ENCODE measurements at places on chromosomes 11 and 22. TPM values are rescaled to one million over a fixed set of nuclear protein-coding genes. Genes with fewer than 3 reads are reported as not detected.
A peak's percentile ranks its signal among the peaks of the same experiment; 100 is the strongest.

DNA sequence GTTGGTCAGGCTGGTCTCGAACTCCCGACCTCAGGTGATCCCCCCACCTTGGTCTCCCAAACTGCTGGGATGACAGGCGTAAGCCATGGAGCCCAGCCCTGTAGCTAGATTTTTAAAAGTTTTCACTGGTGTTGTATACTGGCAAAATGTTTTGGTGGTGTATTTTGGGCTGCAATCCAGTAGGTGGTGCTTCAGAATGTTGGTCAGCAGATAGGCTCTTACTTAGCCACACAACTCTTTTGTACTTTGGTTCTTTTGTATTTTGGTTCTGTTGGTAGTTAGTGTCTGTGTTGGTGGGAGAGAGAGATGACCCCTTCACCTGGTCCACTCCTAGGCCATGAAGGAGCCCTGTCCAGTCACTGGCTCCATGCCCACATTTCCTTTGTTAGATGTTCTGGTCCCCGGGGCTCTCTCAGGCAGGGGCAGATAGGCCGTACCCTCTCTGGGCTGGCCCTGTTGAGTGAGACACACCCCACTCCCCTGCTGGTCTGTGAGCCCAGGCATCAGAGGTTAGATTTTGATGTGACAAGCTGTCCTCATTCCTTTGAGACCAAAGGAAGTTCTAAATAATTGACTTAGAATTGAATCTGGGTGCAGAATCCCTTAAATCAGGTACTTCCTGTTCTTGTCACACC lies 123.8 kb downstream of the DDX10 start:
- no peak overlapping the region for H3K4me3 ChIP-seq
- no peak overlapping the region for H3K27ac ChIP-seq
- no peaks in the 10 kb centered on the region for H3K4me1 ChIP-seq
- DNase-seq = peak; percentile 18

DNA sequence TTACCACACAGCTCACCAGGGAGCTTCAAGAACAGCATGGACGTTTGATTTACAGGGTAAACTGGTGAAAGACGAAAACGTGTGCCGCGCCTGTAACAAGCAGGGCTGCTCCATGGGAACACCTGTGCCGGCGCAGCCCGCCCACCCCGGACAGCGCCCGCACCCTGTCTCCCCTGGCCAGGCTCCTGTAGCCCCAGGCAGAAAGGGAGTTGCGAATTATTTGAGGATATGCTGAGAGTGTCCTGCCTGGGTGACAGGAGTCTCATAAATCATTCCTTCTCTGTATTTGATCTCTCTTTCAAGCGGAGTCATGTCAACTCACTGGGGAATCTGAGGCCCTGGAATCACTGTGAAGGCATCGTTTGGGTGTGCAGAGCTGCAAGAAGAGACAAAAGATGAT lies 804.3 kb downstream of the OPCML start:
- no peak overlapping the region for H3K4me3 ChIP-seq
- H3K27me3 ChIP-seq = no peaks in the 10 kb centered on the region
- no peaks in the 10 kb centered on the region for H3K4me1 ChIP-seq
- no peaks in the 10 kb centered on the region for H3K36me3 ChIP-seq
- DNase-seq = no peak

DNA sequence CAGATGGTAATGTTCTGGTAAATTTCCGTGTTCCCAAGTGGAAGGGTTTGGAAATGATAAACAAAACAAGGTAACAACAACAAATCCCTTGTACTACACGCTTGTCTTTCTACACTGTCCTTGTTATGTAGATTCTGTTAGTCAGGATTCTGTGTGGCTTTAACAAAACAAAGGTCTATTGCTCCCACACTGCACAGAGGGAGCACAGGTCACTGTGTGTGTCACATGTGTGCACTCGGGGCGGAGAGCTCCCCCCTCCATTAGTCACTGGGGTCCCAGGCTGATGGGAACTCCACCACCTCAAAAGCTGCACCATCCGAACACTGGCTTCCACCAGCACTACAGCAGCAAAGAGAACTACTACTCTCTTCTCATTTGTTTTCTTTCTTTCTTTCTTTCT lies 227.9 kb downstream of the NTM start:
- no peak for DNase-seq
- H3K36me3 ChIP-seq = no peaks in the 10 kb centered on the region
- no peak overlapping the region for H3K4me3 ChIP-seq
- H3K27ac ChIP-seq = no peak overlapping the region

GRCh38 chr11:66429983-66430602 lies 8.6 kb downstream of the MRPL11 start:
- H3K4me3 ChIP-seq = no peak overlapping the region
- H3K4me1 ChIP-seq = no peaks in the 10 kb centered on the region
- DNase-seq = peak; percentile 45
- H3K27me3 ChIP-seq = no peaks in the 10 kb centered on the region
- no peaks in the 10 kb centered on the region for H3K36me3 ChIP-seq
- H3K27ac ChIP-seq = no peak overlapping the region

The CCDC88B gene
- 17.1 TPM for total RNA-seq

- peaks cover 12% of the 10 kb centered on the region for H3K4me1 ChIP-seq
- peak overlapping the region; percentile 96 for H3K27ac ChIP-seq
- H3K36me3 ChIP-seq = peaks cover 3% of the 10 kb centered on the region
- H3K27me3 ChIP-seq = no peaks in the 10 kb centered on the region
- DNase-seq = no peak
Observed at GRCh38 chr11:62842171-62842741, 2.9 kb upstream of the WDR74 start.

- no peaks in the 10 kb centered on the region for H3K4me1 ChIP-seq
- DNase-seq = no peak
- H3K4me3 ChIP-seq = no peak overlapping the region
- H3K27ac ChIP-seq = no peak overlapping the region
- no peaks in the 10 kb centered on the region for H3K36me3 ChIP-seq
Observed at GRCh38 chr11:46331282-46331984, 15.8 kb upstream of the DGKZ start.

The MS4A12 gene
- not detected for total RNA-seq

GRCh38 chr22:48021991-48022401 lies 1259.5 kb downstream of the TBC1D22A start:
- H3K36me3 ChIP-seq = no peaks in the 10 kb centered on the region
- no peak overlapping the region for H3K4me3 ChIP-seq
- H3K27ac ChIP-seq = no peak overlapping the region
- no peak for DNase-seq
- no peaks in the 10 kb centered on the region for H3K27me3 ChIP-seq

DNA sequence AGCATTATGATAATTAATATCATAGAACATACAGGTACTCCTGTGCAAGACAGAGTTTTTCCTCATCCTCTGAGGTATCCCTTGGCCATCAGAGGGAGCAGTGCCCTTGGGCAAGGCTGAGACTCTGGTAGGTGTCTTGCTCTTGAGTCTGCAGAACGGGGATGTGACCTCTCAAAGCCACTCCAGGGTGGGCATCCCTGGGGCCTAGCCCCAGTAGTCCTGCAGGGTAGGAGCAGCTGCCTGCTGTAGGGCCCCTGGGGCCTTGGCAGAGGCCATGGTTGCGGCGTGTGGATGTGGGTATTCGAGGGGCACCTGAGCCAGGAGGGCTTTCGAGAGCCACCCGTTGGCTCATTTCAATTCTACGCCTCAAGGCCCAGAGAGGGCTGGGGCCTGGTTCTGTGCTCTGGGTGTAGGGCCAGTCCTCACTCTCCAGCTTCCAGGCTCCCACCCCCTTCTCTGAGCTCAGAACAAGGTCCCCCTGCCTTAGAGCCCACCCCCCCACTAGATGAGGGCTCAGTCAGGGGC lies 7.7 kb upstream of the OMP start:
- no peaks in the 10 kb centered on the region for H3K36me3 ChIP-seq
- no peak overlapping the region for H3K27ac ChIP-seq
- H3K4me1 ChIP-seq = peaks cover 9% of the 10 kb centered on the region
- no peak overlapping the region for H3K4me3 ChIP-seq

GRCh38 chr22:29734838-29735237 lies 15.0 kb downstream of the CABP7 start:
- H3K36me3 ChIP-seq = no peaks in the 10 kb centered on the region
- no peak for DNase-seq
- H3K27ac ChIP-seq = no peak overlapping the region
- H3K4me1 ChIP-seq = peaks cover 2% of the 10 kb centered on the region

GRCh38 chr11:68992743-68993255 lies 12.0 kb upstream of the MRGPRD start:
- 0 out of 2 replicates have a peak, but pooled peaks cover 2% of the 10 kb centered on the region for H3K27me3 ChIP-seq
- DNase-seq = no peak
- H3K36me3 ChIP-seq = no peaks in the 10 kb centered on the region
- H3K4me3 ChIP-seq = no peak overlapping the region

GRCh38 chr11:111408789-111409727 lies 30.0 kb upstream of the POU2AF1 start:
- H3K4me1 ChIP-seq = no peaks in the 10 kb centered on the region
- no peaks in the 10 kb centered on the region for H3K36me3 ChIP-seq
- DNase-seq = no peak
- H3K27ac ChIP-seq = no peak overlapping the region

GRCh38 chr22:45112136-45112879 lies 51.4 kb upstream of the NUP50 start:
- no peak overlapping the region for H3K27ac ChIP-seq
- no peaks in the 10 kb centered on the region for H3K4me1 ChIP-seq
- H3K36me3 ChIP-seq = no peaks in the 10 kb centered on the region
- no peak overlapping the region for H3K4me3 ChIP-seq

DNA sequence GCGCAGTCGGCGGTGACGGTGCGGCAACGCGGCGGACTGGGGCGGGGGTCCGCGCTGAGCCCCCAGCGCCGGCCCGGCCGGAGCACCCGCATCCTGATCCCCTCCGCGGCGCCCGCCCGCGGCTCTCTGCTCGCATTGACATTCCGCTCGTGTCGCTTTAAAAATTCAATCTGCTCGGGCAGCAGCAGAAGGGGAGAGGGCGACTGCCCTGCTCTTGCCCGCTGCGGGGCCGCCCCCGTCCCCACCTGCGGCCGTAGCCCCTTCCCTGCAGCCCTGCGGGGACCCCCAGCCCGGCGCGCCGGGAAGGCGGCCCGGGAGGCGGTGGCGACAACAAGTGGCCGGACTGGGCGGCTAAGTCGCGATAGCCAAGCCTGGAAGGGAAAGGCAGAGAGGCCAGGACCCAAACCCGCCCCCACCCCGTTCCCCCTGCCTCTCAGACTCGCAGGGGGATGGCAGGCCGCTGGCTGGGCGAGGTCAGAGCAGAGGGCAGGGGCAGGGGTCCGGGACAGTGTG lies 1.1 kb downstream of the CABP7 start:
- no peaks in the 10 kb centered on the region for H3K36me3 ChIP-seq
- no peak for DNase-seq
- no peak overlapping the region for H3K4me3 ChIP-seq
- H3K27ac ChIP-seq = no peak overlapping the region
- no peaks in the 10 kb centered on the region for H3K27me3 ChIP-seq
